ENCODE measurements at places on chromosomes 6 and 20.

DNA sequence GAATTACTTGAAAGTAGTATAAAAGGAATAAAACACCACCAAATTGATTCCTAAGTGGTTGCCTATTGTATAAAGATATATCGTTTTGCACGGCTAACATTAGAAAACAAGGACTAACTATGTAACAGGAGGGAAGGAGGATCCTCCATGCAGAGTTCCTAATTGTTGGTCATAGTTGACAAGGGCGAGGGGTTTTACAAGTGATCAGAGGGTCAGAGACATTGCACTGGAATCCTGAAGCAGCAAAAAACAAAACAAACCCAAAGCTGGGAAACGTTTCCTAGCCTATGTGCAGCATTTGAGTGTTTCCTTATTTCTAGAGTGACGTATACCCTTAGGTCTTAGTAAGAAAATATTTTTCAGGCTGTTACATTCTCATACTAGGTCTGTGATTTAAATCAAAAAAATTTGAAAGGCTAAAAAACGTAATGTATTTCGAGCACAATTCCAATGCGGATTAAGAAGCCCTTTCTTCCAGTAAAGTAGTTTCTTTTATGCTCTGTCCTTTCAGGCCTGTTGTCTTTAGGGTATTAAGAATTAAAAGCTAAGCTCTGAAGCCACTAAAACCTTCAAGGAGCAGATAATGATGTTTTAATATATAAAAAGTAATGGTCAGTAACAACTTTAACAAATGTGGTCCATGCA, 373.8 kb upstream of the MMS22L start:
- no peak for DNase-seq

DNA sequence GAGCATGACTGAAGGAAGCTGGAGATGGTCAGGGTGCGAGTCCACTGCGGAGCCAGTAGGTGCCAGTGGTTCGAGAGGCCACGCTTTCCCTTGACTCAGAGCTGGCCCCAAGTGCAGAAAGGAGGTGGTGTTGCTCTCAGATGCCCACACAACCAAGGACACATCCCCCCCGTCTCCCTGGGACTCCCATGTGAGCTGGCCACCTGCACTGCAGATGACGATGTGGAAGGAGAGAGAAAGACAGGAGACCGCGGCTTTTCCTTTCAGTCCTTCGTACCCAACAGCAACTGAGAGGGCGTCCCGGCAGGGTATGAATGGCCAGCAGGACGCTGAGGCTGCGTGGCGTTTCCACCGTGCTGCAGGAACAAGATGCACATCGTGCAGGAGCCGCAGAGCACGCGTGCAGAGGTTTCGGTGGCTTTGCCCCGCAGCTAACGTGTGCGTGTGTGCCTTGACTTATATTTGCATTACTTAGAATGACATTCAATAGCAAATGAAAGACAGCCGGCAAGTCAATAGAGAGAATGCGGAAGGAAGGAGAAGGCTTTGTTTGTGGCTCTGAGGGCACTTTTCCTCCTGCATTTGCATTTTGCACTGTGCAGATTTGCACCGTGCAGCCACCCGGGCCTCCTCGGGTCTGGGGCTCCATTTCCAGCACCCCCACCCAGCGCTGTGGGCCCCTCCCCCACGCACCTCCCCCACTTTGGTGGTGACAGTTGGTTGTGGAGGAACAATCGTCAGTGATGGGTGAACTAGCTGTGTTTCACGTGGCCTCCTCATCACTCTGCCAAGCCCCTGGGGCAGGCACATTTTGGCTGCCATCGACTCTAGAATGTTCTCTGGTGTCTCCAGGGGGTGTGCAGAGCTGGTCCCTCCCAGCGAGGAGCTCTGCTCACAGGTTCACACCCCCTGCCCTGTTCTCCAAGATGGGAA, 26.4 kb upstream of the BHLHE23 start:
- no peak for DNase-seq

GRCh38 chr20:35271904-35272303, 6.0 kb downstream of the MMP24OS start:
- no peak for DNase-seq

DNA sequence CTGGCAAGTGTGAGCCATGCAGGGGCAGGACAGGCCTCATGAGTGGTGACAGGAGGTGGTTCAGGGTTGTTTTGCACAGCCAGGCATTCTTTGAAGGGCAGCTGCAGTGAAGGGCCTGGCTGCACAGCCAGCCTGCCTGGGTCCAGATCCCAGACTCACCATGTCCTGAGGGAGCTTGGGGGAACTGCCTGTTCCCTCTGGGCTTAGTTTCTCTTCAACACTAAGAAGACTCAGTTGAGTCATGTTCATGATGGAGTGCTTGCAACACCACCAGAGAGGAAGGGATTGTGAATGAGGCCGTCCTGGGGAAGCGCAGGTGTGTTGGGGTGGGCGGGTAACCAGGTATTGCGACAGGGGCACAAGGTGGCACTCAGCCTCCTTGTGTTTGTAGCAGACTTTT, 102.4 kb downstream of the CDH26 start:
- DNase-seq = no peak

GRCh38 chr6:2737885-2738284, 12.8 kb downstream of the MYLK4 start:
- no peak for DNase-seq

GRCh38 chr6:146884728-146885127, 286.0 kb downstream of the ADGB start:
- no peak for DNase-seq

DNA sequence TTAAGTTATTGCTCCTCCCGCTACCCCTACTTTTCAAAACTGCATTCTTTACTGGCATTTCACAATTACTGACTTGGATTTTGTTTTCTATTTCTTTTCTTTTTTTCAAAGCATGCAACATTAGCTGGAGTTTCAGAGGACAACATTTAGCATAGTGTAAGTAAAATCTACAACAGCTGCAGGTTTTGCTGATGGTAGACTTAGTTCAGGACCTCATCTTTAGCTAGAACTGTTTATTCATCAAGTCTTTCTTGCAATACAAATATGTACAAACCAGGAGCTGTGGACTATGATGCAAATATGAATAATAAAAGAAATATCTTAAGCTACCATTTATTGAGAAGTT, 728 bp upstream of the CEP162 start:
- DNase-seq = no peak

GRCh38 chr20:35985806-35986205, 17.4 kb downstream of the CNBD2 start:
- no peak for DNase-seq

GRCh38 chr6:116016846-116017545, 43.7 kb downstream of the FRK start:
- no peak for DNase-seq

GRCh38 chr6:166553563-166554271, 32.8 kb downstream of the RAMACL start:
- DNase-seq = no peak

GRCh38 chr20:57445298-57445697, 54.1 kb downstream of the RBM38 start:
- DNase-seq = no peak

GRCh38 chr20:18995455-18995854, 181.9 kb downstream of the SCP2D1 start:
- no peak for DNase-seq

GRCh38 chr20:63054103-63054474, 47.3 kb upstream of the BHLHE23 start:
- no peak for DNase-seq
